ENCODE measurements at places on chromosomes 6 and 20. TPM values are rescaled to one million over a fixed set of nuclear protein-coding genes. Genes with fewer than 3 reads are reported as not detected.
A peak's percentile ranks its signal among the peaks of the same experiment; 100 is the strongest.

GRCh38 chr20:31604567-31605030 is 490 bp upstream of the ID1 start:
- no peak for DNase-seq

DNA sequence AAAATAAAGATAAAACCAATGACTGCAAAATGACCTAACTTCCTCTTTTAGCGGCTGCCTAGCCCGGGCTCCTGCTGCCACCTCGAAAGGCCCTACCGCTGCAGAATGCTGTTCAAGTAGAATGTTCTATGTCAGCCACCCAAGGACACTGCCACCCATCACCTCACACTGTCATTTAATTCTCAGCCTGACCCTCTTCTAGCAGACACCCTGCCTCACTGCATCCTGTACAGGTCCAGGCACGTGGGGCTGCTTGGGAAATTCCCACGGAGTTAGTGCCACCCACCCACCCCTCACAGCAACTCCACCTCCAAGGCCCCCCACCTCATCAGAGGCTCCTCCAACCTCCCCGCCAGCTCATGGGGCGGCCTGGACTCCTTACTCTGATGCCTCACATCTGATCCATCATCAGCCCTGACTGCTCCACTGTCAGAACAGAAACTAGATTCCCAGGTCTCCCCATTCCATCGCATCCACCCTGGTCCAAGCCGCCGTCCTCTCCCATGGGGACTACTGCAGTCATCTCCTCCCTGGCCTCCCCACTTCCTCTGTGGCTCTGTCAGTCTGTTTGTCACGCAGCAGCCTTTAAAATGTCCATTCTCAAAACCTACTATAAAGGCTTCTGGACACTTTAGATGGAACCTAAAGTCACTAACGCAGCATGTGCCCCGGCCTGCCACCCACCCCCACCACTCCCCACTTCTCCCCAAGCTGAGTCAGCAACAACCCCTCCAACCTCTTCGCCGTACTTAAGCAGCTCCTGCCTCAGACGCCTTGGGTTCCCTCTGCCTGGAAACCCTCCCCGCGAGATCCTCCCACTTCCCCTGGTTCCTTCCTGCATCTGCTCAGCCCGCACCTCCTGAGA is 17.0 kb downstream of the NFATC2 start:
- DNase-seq, result peak; percentile 49

DNA sequence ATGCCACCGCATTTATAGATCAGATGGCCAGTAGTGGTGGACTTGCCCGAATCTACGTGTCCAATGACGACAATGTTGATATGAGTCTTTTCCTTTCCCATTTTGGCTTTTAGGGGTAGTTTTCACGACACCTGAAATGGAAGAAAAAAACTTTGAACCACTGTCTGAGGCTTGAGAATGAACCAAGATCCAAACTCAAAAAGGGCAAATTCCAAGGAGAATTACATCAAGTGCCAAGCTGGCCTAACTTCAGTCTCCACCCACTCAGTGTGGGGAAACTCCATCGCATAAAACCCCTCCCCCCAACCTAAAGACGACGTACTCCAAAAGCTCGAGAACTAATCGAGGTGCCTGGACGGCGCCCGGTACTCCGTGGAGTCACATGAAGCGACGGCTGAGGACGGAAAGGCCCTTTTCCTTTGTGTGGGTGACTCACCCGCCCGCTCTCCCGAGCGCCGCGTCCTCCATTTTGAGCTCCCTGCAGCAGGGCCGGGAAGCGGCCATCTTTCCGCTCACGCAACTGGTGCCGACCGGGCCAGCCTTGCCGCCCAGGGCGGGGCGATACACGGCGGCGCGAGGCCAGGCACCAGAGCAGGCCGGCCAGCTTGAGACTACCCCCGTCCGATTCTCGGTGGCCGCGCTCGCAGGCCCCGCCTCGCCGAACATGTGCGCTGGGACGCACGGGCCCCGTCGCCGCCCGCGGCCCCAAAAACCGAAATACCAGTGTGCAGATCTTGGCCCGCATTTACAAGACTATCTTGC is 725 bp downstream of the EEF1A1 start:
- peak; percentile 85 for DNase-seq

GRCh38 chr20:45963059-45964005 is 8.7 kb downstream of the ZNF335 start:
- DNase-seq, result no peak

SYNCRIP gene
- 75.9 TPM for total RNA-seq

OR2B6 gene
- 0.35 TPM for total RNA-seq

BMP6 gene
- total RNA-seq, result 0.65 TPM

WFDC10B gene
- total RNA-seq, result not detected

PRND gene
- not detected for total RNA-seq

SFTA2 gene
- not detected for total RNA-seq
